ENCODE measurements at places on chromosomes 16 and 17.

- DNase-seq = peak; percentile 40
Measured at GRCh38 chr17:80992077-80992947, 671 bp downstream of the CHMP6 start.

DNA sequence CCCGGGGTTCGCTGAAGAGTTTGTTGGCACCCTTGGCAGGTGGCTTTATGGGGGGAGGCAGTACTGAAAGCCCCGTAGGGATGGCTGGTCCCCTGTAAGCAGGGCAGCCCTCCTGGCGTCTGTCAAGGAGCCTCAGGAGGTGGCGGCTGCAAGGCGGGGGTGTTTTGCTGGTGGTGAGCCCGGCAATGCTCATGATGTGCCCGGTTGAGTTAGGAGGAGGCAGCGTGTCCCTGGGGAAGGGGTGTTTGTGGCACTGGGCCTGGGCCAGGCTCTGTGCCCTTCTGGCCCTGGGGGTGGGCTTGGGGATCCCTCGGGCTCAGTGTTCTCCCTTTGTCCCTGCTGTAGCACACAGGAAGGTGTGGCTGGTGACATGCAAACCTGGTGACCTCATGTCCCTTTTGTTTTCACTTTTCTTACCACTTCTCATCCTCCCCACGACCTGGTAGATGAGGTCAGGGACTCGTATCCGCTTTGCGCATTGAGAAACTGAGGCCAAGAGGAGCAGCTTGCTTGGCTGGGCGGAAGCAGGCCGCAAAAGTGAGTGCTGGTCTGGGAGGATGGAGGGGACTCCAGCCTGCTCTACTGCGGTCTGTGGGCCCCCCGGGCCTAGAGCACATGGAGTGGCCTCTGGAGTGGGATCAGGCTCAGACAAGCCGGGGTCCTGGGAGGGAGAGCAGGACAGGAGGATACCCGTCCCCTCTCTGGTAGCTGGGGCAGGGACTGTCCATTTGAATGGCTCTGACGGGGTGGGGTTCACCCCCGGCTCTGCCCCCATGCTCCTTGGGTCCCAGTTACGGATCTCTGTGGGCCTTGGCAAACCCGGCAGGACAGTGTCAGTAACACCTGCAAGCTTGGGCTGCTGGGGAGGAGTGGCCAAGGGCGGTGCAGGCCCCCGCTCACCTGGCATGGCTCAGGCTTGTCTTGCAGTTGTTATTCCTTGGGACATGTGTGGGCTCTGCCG is 2.2 kb downstream of the SNN start:
- no peak for DNase-seq

DNA sequence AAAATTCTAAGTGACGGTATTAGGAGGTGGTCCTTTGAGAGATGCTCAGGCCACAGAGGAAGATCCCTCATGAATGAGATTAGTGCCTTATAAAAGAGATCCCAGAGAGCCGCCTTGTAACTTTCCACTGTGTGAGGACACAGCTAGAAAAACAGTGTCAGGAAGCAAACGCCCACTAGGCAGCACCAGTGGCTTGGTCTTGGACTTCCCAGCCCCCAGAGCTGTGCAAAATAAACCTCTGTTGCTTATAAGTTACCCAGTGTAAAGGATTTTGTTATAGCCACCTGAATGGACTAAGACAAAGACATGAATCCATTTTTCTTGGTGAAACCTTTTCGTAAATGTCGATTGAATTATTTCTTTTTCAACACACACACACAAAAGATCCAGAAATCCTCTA is 141.0 kb downstream of the CBLN1 start:
- no peak for DNase-seq

DNA sequence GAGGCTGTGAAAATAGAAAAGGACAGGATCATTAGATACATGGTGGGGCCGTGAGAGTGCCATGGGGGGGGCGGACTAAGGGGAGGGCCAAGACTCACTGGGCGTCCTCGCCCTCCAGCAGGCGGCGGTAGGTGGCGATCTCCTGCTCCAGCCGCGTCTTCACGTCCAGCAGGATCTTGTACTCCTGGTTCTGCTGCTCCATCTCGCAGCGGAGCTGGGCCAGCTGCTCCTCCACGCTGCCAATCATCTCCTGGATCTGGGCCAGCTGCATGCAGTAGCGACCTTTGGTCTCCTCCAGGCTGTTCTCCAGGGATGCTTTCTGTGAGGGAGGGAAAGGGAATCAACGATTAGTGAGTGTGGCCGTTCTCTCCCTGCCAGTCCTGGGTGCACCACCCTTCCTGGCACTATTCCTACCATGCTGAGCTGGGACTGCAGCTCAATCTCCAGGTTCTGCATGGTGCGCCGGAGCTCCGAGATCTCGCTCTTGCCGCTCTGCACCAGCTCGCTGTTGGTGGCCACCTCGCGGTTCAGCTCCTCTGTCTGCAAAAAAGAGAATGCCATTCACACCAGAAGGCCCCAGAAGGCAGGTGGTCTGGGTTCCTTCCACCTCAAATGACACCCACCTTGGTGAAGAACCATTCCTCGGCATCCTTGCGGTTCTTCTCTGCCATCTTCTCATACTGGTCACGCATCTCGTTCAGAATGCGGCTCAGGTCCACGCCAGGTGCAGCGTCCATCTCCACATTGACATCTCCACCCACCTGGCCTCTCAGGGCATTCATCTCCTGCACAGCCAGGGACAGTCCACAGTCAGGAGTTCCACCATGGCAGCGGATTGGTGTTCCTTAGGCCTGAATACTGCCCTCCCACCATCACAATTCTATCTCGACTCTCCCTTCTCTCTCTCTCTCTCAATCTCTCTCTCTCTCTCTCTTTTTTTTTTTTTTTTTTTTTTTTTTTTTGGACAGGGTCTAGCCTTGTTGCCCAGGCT is 3.3 kb downstream of the KRT14 start:
- DNase-seq = no peak

DNA sequence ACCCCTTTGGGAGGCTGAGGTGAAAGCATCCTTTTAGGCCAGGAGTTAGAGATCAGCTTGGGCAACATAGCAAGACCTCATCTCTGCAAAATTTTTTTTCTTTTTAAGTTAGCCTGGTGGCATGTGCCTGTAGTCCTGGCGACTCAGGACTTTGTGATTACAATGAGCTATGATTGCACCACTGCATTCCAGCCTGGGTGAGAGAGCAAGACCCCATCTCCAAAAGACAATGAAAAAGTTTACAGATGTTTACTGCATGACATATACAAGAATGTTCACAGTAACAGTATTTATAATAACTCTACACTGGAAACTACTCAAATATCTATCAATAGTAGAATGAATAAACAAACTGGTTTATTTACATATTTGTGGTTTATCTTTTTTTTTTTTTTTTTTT is 33.1 kb upstream of the CCL22 start:
- DNase-seq = no peak

- no peak for DNase-seq
Measured at GRCh38 chr16:9556949-9557665, 465.7 kb downstream of the HAPSTR1 start.

DNA sequence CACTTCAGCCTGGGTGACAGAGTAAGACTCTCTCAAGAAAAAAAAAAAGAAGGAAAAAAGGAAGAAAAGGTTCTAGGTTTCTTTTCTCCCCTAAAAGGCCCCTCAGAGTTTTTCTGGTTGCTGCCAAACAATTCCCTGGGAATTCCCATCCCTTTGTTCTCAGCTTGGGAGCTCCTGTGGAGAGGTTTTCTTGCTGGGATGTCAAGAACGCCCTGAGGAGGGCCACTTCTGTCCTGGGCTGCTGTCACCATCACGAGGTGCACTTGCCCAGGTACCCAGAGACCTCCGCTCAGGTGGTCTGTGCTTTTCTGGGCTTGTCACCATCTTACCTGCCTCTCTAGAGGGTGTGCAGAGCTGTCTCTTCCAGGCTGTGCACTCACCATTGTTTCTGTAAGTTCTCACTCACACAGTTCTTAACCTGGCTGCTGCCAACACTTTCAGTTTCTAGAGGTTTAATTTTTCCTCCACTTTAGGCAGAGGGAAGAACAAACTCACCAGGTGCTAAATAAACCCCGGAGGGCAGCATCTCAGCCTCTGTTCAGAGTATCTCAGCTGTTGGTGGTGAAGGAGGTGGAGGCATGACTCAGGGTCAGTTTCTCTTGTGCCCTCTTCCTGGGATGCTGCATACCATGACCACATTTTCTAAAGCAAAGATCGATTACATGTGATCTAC is 2.4 kb upstream of the COX6A2 start:
- no peak for DNase-seq

- DNase-seq = no peak
Measured at GRCh38 chr16:57252148-57252721, 7.2 kb downstream of the ARL2BP start.

DNA sequence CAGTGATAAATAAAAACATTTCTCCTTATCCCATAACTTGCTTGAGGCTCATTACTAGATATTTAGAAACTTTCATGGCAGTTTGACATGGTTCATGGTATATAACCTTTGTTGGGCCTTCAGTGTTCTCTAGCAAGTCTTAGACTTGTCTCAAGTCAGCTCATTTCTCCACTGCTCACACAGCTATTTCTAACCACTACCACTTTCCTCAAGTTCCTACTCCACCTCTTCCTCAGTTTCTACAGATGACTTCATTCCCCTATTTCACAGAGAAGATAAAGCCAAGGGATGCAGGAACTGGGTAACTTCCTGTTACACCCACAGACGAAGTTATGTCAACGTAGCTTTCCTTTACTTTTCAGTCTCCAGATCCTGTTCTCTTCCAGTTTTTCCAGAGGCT is 23.2 kb downstream of the NLK start:
- DNase-seq = no peak

DNA sequence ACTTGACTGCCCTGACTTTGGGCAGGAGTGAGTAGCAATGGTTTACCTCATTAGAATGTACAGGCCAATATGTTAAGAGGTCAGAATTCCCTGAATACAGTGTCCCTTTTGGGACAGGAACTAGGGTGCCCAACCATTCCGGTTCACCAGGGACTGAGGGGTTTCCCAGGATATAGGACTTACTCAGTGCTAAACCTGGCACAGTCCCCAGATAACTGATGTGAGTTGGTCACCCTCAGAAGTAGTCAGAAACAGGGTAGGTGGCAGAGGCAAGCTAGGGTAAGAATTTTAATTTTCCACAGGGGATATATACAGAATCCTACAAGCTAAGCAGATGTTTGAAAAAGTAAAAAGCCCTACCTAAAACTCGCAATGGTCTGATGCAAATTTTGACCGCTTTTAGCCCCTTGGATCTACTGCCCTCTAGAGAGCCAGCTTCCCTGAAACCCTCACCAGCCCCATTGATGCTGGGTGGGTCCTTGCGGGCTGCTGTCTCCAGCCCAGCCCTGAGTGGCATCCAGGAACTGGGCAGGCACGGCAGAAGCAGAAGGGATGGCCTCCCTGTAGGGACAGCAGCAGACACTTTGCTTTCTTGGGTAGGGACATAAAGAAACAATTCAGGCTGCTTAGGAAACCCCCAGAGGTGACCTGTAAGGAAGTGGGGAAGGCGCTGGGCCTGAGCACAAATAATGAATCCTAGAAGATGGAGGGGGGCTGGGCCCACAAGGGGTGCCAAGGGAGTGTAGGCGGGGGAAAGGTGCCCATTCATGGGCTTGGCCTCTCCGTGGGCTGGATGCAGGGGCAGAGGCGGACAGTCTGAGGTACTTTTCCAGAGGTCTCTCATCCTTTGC is 434.8 kb downstream of the SLC39A11 start:
- DNase-seq = peak; percentile 27

GRCh38 chr16:88726981-88727380 is 20.7 kb downstream of the CTU2 start:
- DNase-seq = no peak

GRCh38 chr16:85602402-85603202 is 10.5 kb upstream of the GSE1 start:
- DNase-seq = no peak

DNA sequence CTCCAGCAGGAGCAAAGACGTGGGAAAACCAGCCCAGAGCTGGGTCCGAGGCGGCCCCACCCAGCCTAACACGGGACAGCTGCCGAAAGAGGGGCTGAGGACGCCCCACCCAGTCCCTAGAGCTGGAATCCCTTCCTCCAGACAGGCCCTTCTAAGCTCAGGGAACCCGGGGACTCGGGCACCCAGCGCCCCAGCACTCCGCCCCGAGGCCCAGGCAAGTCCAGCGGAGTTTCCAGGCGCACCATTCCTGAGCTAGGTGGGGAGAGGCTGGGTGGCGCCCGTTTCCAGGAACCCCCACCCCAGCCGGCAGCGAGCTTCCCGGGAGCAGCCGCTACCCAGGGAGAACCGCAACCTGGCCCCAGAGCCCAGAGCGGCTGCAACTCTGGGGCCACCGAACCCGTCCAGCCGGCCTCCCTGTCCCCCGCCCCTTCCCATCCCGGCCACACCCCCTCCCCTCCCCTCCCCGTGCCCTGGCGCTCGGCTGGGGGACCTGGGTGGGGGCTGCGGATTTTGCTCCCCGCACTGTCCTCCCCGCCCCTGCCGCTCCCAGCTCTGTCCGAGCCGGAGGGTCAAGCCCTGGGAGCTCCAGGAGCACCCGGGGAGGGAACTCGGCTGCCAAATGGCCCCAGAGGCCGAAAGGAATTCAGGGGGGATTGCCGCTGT is 536 bp downstream of the TMC6 start:
- peak; percentile 61 for DNase-seq

GRCh38 chr16:57622361-57623250 is 5.8 kb upstream of the ADGRG1 start:
- no peak for DNase-seq

Measured in WTC11 (cell line).